ENCODE measurements at places on chromosomes 5 and 9.

- no peak for DNase-seq
Observed at GRCh38 chr5:35331956-35332950, 102.0 kb upstream of the PRLR start.

- no peak for DNase-seq
Observed at GRCh38 chr5:169100735-169101075, 200.2 kb downstream of the SLIT3 start.

- no peak for DNase-seq
Observed at GRCh38 chr9:113427629-113428028, 17.1 kb downstream of the C9orf43 start.

- DNase-seq, result no peak
Observed at GRCh38 chr9:75438716-75439115, 350.4 kb downstream of the OSTF1 start.

- no peak for DNase-seq
Observed at GRCh38 chr5:79547982-79548381, 34.0 kb upstream of the HOMER1 start.

DNA sequence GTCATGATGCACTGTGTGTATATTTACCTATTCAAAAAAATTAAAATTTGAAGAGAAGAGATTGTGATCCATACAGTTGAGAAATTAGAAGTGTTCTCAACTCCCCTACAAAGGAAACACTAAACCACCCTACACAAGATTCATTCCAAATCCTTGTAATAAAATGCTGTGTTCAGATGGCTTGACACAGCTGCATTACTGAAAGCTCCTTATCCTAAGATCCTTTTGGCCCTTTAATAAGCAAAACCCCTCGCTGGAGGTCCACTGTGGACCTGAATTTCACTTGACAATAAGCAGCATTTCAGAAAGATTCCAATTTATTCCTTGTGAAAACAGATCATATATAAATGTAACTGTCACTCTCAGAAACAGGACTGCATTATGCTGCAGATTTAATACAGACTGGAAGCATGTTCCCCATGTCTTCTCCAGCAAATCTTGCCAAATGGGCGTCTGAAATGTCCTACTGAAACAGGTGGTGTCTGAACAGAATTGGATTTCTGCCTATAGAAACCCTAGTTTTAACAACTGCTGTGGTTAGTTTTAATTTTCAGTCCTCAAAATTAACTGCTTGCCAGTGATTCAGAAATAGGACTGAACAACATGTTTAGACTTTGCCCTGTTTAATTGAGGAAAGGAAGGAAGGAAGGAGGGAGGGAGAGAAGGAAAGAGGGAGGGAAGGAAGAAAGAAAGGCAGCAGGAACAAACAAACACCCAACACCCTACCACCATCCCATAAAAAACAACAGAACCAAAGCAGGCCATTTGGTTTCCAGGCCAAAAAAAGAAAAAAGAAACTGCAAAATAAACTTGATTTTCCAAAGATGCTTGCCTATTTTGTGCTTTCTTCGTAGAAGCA is 179.6 kb downstream of the MLLT3 start:
- DNase-seq, result no peak
